ENCODE measurements at places on chromosomes 1 and 21. TPM values are rescaled to one million over a fixed set of nuclear protein-coding genes. Genes with fewer than 3 reads are reported as not detected.

- no peaks in the 10 kb centered on the region for H3K27me3 ChIP-seq
- no peak for DNase-seq
- peaks cover 51% of the 10 kb centered on the region for H3K36me3 ChIP-seq
- H3K4me1 ChIP-seq: peaks cover 12% of the 10 kb centered on the region
- no peak overlapping the region for H3K27ac ChIP-seq
Observed at GRCh38 chr1:225517697-225518096, 89.9 kb upstream of the LBR start.

GRCh38 chr1:109641078-109641740 lies 14.7 kb upstream of the GSTM4 start:
- no peak for DNase-seq
- H3K27me3 ChIP-seq: no peaks in the 10 kb centered on the region
- no peak overlapping the region for H3K4me3 ChIP-seq
- no peaks in the 10 kb centered on the region for H3K4me1 ChIP-seq
- no peak overlapping the region for H3K27ac ChIP-seq

FCN3 gene
- 12.9 TPM for total RNA-seq

GRCh38 chr1:96843196-96843595 lies 121.6 kb downstream of the PTBP2 start:
- H3K27me3 ChIP-seq: no peaks in the 10 kb centered on the region
- DNase-seq: no peak
- no peak overlapping the region for H3K4me3 ChIP-seq

DNA sequence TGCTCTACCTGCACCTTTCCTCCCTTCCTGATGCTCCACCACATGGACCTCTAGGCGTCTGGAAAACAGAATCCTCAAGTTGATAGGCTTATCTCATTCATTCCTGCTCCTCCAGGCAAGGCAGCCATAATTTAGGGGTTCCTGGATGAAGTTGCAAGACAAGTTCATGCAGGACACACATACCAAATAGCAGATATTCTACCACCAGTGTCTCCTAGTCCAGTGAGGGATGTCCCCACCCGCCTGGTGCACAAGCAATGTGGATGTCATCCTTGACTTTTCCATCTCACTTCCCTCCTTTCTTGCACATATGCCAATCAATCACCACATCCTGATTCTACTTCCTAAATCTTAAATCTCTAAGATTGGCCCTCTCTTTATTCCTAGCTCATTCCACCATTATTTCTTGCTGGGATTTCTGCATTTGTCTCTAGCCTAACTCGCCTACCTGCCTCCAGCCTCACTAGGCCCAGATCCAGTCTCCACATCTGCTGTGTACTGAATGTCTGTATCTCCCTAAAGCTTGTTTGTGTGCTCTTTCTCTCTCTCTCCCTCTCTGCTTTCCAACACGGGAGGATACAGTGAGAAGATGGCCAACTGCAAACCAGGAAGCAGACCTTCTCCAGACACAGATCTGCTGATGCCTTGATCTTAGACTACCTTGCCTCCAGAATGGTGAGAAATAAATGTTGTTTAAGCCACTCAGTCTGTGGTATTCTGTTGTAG lies 40.5 kb downstream of the CD34 start:
- no peak for DNase-seq
- no peak overlapping the region for H3K4me3 ChIP-seq
- peaks cover 32% of the 10 kb centered on the region for H3K4me1 ChIP-seq

DNA sequence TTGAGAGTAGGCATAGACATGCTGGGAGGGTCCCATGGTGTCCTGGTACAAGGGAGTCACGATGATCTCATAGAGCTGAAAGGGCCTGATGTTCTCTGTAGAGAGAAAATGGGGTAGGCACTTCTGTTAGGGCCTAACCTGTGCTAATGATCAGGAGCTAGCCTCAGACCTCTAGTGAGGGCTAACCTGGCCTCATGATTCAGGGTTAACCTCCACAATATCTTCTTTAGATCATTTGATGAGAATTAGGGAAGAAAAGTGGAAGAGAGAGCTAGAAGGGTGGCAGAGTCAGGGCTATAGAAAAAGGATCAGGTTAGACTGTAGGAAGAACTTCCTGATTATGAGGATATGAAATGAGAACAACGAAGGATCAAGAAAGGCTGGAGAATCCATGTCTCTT lies 5.0 kb upstream of the MRPS15 start:
- no peak overlapping the region for H3K27ac ChIP-seq
- no peaks in the 10 kb centered on the region for H3K36me3 ChIP-seq
- DNase-seq: no peak
- no peaks in the 10 kb centered on the region for H3K27me3 ChIP-seq
- H3K4me3 ChIP-seq: no peak overlapping the region
- no peaks in the 10 kb centered on the region for H3K4me1 ChIP-seq

FMO5 gene
- 1.4 TPM for total RNA-seq

DNA sequence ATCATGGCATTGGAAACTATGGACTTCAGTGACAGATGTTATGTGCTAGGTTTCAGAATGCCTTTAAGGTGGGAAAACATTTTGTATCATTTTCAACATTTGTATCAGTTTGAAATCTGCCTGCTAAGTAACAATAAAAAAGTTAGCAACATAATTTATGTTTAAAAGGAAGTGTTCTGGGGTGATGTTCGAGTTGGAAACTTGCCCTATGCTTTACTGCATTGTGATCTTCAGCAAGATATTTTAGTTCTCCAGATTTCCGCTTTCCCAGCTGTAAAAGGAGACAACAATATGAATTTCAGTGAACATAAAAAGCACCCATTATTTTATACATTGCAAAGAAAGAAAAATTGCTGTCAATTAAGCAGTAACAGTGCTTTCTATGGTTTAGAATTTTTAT lies 187.4 kb downstream of the DISC1 start:
- H3K36me3 ChIP-seq: no peaks in the 10 kb centered on the region
- H3K4me1 ChIP-seq: no peaks in the 10 kb centered on the region
- H3K27me3 ChIP-seq: no peaks in the 10 kb centered on the region
- DNase-seq: no peak

DNA sequence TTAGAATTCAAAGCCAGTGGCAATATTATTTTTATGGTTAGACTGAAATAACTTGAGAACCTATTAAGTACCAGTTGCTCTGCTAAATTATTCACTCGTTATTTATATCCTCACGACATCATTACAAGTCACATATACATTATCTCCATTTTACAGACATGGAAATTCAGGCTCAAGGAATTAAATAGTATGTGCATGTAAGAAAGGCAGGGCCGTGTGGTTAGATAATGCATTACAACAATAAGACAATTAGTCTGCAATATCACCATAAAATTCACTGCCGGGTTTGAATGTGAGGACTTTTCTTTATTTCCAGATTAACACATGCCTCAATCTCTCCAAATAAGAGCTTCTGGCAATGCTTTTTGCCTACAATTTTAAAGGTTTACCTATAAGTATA lies 523.4 kb downstream of the PTBP2 start:
- H3K4me3 ChIP-seq: no peak overlapping the region
- no peak overlapping the region for H3K27ac ChIP-seq
- no peaks in the 10 kb centered on the region for H3K27me3 ChIP-seq
- no peak for DNase-seq
- peaks cover 3% of the 10 kb centered on the region for H3K4me1 ChIP-seq

- H3K4me3 ChIP-seq: no peak overlapping the region
- DNase-seq: no peak
- no peaks in the 10 kb centered on the region for H3K4me1 ChIP-seq
Observed at GRCh38 chr1:205028924-205029323, 14.1 kb upstream of the CNTN2 start.

KIF17 gene
- 1.2 TPM for total RNA-seq

ATP1A4 gene
- 0.07 TPM for total RNA-seq

EPHA8 gene
- not detected for total RNA-seq

- DNase-seq: no peak
- peak overlapping the region; percentile 31 for H3K4me3 ChIP-seq
- H3K27me3 ChIP-seq: no peaks in the 10 kb centered on the region
- peaks cover 35% of the 10 kb centered on the region for H3K4me1 ChIP-seq
Observed at GRCh38 chr1:154741741-154742495, 128.2 kb downstream of the KCNN3 start.

DNA sequence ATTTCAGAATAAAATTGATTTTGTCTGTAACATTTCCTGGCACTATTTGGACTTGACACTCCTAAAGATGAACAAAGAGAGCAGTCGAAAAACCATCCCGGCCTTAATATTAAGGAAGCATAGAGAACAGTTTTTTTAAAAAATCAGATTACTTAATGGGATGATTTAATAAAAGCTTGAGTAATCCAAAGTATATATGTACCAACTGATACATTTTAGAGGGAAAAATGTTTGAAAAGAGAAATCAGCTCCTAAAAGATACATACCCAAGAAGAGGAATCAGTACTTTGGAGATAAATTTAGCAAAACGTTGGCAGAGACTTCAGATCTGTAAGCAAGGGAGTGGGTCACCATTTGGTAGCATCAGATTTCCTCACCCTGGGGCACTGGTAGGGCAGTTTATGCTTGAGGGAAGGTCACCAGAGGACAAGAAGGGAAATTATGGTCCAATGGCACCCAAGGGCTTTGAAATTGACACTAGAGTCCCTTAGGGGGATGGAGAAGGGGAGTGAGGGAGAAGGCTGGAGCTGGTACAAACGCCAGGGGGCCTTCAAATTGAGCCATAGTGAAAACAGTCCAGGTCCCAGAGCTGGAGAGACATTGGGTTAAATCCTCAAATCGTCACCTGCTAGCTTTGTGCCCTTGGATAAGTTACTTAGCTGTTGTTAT lies 5.9 kb downstream of the SLAMF7 start:
- DNase-seq: no peak
- H3K4me1 ChIP-seq: no peaks in the 10 kb centered on the region
- no peak overlapping the region for H3K27ac ChIP-seq
- H3K27me3 ChIP-seq: no peaks in the 10 kb centered on the region
- no peak overlapping the region for H3K4me3 ChIP-seq
- no peaks in the 10 kb centered on the region for H3K36me3 ChIP-seq

DNA sequence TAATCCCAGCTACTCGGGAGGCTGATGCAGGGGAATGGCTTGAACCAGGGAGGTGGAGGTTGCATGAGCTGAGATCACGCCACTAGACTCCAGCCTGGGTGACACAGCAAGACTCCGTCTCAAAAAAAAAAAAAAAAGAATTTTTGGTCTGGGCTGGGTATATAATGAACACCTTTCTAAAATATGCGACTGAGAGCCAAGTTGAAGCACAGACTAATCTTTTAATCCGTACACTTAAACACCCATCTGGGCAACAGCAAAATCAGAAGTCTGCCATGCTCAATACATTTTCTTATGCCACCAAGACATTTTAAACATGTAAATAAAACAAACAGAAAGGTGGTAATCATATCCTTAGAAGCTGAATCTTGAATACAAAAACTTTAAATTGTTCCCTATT lies 31.6 kb upstream of the ABCB10 start:
- H3K27me3 ChIP-seq: no peaks in the 10 kb centered on the region
- H3K36me3 ChIP-seq: no peaks in the 10 kb centered on the region
- no peak overlapping the region for H3K27ac ChIP-seq
- no peak for DNase-seq

Data from psoas muscle (tissue), 8 donors.